AG04450 (cell line): ENCODE measurements at places on chromosomes 4 and X.

DNA sequence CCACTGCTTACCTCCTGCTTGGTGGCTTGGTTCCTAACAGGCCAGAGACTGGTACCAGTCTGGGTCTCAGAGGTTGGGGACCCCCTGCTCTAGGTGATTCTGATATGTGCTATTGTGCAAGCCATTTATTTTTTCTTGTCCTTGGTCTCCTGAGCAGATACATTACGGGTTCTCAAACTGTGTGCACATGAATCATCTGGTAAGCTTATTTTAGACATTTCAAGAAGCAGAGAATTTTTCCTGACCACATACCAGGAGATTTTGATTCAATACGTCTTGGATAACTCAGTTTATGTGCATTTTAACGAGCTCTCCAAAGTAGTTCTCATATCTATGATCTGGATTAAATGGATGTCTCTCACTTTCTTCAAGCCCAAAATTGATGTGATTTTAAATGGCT, 77.2 kb downstream of the FHIP1A start:
- DNase-seq: no peak

DNA sequence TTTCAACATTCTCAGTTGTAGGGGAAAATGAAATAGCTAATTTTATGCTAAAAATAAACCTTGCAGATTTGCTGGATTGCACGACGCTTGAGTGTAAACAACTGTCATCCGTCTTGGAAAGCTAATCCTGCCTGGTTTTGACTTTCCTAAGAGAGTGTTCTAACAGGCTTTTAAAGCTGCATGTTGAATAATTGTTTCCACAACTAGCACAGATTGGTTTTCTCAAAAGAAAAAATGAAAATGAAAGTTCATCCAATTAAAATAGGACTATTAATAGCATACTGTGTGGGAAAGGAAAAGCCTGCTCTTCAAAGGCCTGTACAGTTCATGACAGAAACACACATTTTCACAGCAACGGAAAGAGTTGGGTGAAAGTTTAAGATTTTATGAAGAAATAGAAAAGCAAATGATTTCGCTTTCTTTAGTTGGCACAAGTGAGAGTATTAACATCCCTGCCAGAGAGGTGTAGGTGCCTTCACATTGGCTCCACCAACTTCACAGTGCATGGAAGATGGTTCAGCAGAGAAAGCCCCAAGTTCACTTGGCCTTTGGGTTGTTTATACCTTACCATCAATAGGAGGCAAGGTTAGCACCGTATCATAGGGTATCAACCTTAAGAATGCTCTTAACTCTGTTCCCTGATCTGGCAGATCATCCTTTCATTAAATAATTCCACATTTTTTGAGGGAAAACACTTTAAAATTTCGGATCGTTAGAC, 140.0 kb upstream of the GUCY1A1 start:
- no peak for DNase-seq

DNA sequence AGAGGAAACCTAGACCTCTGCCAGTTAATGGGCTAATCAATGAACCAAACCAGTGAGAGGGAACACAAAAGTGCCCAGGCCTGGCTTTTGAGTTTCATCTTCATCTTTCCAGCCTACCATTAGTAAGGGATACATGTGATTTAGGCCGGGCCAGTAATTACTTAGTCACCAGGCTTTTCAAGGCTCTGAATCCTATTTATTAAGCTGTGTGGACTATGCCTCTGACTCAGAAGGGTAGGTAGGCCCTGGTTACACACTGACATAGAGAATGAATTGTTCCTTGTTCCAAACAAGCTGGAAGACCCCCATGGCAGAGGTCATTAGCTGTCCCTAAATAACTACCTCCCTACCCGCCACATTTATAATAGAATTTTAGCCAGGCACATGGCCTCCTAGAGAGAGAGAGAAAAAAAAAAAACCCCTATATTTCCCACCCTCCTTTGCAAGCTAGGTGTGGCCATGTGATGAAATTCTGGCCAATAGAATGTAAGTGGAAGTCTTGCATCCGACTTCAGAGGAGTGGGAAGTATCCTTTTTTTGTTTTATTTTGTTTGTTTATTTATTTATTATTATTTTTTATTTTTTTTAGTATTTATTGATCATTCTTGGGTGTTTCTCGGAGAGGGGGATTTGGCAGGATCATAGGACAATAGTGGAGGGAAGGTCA, 112.3 kb upstream of the BCOR start:
- no peak for DNase-seq

DNA sequence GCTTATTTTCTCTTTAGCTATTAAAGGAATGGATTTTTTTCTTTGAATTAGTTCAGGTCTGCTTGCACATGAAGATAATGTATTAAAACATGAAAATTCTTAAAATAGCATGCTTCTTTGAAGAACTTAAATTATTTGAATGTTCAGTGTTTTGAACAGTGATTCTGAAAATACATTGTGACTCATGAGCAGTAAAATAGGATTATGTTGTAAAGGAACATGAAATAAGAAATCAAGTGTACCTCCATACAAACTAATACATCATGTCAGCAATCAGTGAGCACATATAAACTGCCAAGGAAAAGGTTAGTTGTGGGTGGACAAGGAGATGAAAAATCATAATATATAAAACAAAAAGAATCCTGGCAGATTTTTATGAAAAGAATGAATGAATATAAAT, 66.1 kb downstream of the SNX25 start:
- no peak for DNase-seq

GRCh38 chrX:113675278-113675677, 834.6 kb upstream of the AMOT start:
- DNase-seq: no peak

DNA sequence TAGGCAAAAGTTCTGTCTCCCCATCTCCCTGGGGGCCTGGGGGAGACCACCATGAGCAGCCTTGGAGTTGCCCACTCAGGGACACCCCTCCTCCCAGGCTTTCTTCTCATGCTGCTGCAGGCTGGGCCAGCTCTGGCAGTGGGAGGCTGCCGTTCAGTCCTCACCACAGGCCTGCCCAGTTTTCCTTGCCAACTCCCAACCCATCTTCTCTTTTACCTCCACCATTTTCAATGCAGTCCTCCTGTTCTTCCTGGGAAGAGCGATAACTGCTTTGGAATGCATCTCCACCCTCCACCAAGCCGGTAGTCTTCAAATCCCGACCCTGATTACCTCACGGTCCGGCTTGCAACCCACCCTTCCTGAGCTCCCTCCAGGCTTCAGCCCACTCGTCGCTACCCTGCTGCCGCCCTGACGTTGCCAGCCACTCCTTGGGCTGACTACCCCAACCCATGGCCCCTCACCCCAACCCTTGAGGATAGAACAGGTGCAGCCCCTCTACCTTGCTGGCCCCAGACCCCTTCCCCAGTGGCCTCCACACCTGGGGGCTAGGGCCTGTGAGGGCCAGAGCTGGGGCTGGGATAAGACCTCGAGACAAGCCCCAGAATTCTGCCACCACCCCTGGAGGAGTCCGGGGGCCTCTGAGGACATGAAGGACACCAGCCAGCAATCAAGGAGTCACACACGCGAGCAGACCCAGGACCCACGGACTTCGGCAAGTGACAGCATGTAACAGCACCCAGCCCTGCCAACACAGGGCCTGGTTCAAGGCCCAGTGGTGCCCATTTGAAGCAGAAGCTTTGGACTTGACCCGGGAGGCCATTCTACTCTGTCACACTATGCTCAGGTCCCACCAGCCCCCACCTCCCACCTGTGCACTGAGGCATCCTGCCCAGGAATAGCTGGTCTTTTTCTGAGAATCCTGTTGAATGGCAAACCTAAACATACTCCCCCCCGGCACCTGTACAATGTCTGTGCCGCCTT, 9.2 kb downstream of the WDR1 start:
- DNase-seq: no peak

GRCh38 chr4:17385403-17385802, 126.5 kb downstream of the QDPR start:
- DNase-seq: no peak

DNA sequence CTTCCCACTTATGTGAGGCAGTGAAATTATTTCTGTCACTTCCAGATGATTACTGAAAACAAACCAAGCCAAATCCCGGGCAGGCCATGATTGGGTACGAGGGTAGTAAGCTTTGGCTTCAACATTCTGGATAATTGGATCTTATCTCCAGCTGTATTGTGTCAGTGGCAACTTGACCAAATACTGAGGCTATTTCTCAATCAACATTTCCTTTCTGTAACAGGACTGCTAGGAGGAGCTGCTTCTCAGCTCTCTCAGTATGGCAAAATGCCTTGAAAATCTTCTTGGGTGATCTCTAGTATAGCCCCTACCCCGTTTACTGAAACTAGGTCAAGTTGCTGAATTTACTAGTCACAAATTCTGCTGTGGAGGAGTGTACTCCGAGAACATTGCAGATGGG, 169.3 kb upstream of the FRMPD4 start:
- DNase-seq: no peak

- no peak for DNase-seq
Observed at GRCh38 chrX:66164470-66164869, 423 bp downstream of the HEPH start.

- no peak for DNase-seq
Observed at GRCh38 chrX:26889574-26889973, 573.6 kb downstream of the PPP4R3C start.

GRCh38 chr4:141926406-141926805, 290.0 kb downstream of the IL15 start:
- no peak for DNase-seq

DNA sequence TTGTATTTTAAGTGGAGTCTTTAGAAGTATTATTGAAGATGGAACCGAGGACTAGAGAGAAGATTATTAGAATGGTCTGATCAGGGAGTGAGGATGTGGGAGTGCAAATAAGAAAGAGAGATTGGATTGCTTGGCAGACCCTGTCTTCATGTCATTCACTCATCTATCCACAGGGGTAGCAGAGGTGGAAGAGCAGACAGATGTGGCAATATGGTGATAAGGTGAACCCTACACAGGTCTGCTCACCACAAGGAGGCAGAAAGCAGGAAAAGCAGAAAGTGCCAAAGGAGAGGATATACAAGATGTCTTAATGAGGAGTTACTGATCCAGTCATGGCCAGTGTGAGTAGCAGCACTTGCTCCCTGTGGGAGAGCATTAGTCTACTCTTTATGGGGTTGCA, 129.4 kb downstream of the MAGEE2 start:
- no peak for DNase-seq

DNA sequence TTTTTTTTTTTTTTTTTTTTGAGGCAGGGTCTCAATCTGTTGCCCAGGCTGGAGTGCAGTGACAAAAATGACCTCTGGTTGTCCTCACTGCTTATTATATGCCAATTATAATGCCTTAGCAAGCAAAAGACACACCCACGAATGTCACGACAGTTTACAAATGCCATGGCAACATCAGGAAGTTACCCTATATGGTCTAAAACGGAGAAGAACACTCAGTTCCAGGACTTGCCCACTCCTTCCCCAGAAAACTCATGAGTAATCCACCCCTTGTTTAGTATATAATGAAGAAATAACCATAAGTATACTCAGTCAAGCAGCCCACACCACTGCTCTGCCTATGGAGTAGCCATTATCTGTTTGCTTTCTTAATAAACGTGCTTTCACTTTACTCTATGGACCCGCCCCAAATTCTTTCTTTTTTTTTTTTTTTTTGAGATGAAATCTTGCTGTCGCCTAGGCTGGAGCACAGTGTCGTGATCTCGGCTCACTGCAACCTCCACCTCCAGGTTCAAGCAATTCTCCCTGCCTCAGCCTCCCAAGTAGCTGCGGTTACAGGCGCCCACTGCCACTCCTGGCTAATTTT, 106.2 kb downstream of the SMIM20 start:
- peak; percentile 43 for DNase-seq

DNA sequence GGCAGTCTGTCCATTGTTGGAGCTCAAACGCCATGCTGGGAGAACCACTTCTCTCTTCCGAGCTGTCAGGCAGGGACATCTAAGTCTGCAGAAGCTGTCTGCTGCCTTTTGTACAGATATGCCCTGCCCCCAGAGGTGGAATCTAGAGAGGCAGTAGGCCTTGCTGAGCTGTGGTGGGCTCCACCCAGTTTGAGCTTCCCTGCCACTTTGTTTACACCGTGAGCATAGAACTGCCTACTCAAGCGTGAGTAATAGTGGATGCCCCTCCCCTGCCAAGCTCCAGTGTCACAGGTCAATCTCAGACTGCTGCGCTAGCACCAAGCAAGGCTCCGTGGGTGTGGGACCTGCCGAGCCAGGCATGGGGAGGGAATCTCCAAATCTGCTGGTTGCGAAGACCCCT, 145.7 kb downstream of the VSIG4 start:
- no peak for DNase-seq

GRCh38 chr4:83455281-83456183, at the start of the genes HELQ and MRPS18C:
Gene HELQ (minus strand): TSS chr4:83455823. CDS start chr4:83455693, 130 bp downstream.
Gene MRPS18C (plus strand): TSS chr4:83456058. CDS start chr4:83456078, 20 bp downstream.
- DNase-seq: peak; percentile 99

GRCh38 chr4:8516996-8517550, 63.1 kb upstream of the GPR78 start:
- DNase-seq: no peak

DNA sequence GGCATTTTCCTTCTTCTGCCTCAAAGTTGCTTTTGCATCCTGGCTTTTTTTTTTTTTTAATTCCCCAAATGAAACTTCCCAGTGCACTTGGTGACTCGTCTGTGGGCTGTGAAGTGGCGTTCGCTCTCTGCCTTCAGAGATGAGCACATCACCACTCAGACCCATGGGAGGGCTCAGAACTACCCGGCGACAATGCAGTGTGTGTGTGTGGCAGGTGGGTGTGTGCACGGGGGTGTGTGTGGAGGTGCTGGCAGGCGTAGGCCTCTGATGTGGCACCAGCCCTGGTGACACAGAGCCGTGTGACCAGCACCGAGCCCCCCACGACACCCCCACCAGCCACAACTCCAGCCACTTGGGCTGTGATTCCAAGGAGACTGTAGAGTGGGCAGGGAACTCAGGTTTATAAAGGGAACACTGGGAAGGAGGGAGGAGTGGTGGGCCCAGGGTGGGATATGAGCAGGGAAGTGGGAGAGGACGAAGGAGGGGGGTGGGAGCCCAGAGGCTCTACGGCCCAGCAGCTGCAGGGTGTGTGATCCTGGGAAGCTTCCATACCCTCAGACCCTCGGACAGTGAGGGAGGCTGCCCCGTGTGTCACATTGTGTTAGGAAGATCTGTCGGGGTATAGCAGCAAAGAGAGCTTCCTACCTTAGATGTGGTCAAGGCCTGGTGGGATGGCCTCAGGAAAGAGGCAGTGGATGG, 6.0 kb upstream of the WFS1 start:
- DNase-seq: no peak

GRCh38 chrX:40996886-40997530, 88.2 kb upstream of the USP9X start:
- no peak for DNase-seq
